Stimulated activated CD4-positive, alpha-beta T cell treated with anti-CD3 and anti-CD28 coated beads, Interleukin-1b, Interleukin-23, amount 100 ng/mL, for 1 hour (primary cell): ENCODE measurements at places on chromosomes 16 and 17.

GRCh38 chr17:28861393-28862203 lies 6.8 kb downstream of the ERAL1 start:
- DNase-seq = no peak

DNA sequence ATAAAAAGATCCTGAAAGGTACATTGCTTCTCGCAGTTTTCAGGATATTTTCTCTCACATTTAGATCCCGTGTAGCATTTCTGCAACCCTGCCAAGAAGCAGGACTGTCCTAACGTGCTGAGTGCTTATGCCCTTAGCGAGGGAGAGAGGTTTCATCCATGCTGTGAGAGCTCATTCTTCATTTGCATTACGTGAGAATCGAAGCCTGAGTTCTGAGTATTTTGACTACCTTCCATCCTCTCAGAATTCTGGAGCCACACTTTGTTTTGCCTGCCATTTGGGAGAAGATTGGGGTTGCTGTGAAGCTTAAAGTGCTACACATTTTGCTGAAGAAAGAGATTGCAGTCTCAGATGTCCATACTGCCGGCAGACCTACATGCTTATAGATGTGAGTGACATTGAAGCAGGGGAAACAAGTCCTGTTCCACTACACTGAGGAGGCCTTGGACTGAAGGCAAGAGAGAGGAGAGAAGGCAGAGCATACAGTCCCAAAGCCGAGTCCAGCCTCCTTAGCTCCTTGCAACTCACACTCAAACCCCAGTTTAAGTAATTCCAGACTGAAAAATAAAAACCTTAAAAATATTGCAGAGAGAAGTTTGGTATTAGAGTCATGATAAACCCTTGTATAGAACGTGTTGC lies 183.0 kb downstream of the PRKCA start:
- DNase-seq = no peak

GRCh38 chr17:30952638-30953393 lies 18.0 kb upstream of the RNF135 start:
- DNase-seq = no peak

GRCh38 chr17:83116311-83116771 lies 36.9 kb downstream of the METRNL start:
- no peak for DNase-seq

- no peak for DNase-seq
Observed at GRCh38 chr16:52456368-52456767, 90.6 kb downstream of the TOX3 start.

DNA sequence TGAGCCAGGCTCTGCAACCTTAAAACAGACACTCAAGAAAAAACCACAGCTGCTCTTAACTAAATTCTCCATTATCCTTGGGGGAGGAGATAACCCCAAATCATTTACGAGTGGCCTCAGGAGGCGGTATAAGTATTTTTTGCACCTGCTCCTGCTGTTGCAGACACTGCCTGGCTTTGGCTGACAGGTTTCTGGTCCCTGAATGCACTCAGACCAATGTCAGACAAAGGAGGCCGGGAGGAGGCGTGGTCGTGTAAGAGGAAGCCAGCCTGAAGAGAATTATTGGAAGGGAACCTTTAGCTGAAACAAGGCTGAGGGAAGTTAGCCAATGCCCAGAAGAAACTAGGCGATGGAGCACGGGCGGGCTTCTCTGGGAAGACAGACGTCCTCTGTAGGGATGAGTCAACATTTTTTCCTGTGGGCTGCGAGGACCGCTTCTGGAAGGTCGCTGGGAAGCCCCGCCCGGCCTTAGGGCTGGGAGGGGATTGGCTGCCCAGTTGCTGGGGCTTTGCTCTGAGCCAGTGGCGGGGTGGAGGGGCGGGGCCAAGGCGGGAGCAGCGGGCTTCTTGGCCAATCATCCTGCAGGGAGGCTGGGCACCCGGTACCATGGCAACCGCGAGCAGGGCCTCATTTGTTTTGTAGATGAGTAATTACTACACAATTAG lies 82.3 kb downstream of the CCDC182 start:
- no peak for DNase-seq

- no peak for DNase-seq
Observed at GRCh38 chr16:8961811-8962390, 1.8 kb downstream of the USP7 start.

- DNase-seq = no peak
Observed at GRCh38 chr16:51924744-51925143, 622.2 kb downstream of the TOX3 start.

- no peak for DNase-seq
Observed at GRCh38 chr17:39769974-39770587, 32.3 kb downstream of the GRB7 start.

- DNase-seq = no peak
Observed at GRCh38 chr17:57553991-57554825, 190.9 kb downstream of the CCDC182 start.

- no peak for DNase-seq
Observed at GRCh38 chr17:73765824-73766563, 121.7 kb upstream of the SDK2 start.

- DNase-seq = no peak
Observed at GRCh38 chr17:81329927-81330883, 35.1 kb upstream of the SLC38A10 start.

GRCh38 chr16:4200781-4201137 lies 41.1 kb downstream of the SRL start:
- DNase-seq = no peak

- DNase-seq = no peak
Observed at GRCh38 chr16:86306011-86306644, 204.2 kb upstream of the FOXF1 start.

- DNase-seq = no peak
Observed at GRCh38 chr16:31377210-31377903, 15.8 kb upstream of the ITGAD start.

- no peak for DNase-seq
Observed at GRCh38 chr16:75580-76501, 2.2 kb upstream of the MPG start.

- DNase-seq = no peak
Observed at GRCh38 chr17:76556765-76557367, 17.0 kb downstream of the PRCD start.

DNA sequence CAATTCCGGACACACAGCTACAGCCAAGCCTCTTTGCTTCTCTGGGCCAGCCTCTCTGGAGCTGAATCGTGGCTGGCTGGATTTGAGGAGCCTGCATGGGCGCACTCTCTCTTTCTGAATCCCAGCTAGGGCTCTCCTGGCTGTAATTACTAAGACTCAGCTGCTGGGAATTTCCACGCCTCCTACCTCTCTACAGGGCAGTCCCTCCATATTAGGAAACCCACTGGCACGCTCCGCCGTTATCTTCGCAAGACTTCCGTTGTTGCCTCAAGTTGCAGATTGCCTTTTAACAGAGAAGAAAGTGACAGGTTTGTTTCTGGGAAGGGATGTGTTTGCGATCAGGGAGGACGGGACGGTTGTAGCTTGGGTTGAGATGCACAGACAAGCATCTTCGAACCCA lies 188.4 kb upstream of the NLRP1 start:
- DNase-seq = no peak

DNA sequence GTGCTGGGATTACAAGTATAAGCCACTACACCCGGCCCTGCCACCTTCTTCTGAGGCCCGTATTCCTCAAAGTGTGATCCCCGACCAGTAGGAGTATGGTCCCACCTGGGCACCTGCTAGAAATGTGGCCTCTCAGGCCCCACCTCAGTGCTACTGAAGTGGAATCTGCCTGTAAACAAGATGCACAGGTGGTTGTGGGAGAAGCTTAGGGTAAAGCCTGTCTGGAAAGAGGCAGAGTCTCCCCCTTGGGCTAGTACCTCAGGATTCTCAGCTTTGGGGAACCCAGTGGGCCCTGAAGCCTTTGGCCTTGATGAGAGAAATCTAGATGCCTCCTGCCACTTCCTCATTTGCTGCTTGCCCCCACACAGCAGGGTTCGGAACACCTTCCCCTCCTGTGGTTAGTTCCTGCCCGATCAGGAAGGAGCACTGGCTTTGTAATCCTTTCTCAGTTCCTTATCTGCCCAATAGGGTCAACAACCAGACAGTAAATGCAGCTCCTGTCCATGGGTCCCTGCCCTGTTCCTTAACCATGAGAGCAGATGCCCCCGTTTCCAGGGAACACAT lies 25.2 kb downstream of the TK2 start:
- no peak for DNase-seq

DNA sequence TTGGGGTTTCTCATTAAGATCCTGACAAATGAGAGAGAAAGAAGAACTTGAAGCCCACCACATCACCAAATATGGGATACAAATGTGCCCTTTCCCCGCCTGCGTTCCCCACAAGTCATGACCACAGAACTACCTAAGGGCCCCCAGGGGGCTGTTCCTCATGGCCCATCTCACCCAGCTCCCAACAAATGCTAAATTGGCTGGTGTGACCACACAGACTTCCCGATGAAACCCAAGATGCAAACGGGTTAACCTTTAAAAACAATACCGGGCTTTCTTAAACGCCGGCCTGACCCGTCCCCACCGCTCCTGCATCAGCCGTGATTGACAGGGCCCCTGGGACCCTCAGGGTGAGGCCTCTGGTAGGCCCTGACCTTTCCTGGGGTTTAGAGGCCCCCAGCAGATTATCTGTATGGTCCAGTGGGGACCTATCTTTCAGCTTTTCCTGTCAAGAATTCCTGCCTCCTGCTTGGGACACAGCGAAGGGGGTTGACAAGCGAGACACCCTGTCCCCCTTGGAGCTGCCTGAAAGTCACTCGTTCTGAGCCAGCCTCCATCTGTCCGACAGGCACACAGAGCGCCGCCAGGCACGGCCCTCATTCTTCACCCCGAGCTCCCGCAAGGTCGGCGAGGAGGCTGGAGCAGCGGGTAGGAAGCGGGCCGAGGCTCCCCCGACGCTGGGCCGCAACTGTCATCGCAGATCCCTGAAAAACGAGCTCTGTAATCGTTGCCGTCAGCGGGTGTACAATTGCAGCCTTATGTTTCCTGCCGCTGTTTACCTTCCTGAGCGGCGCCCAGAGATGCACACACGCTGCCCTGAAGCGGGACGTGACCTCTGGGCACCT lies 300.1 kb downstream of the FOXL1 start:
- no peak for DNase-seq

DNA sequence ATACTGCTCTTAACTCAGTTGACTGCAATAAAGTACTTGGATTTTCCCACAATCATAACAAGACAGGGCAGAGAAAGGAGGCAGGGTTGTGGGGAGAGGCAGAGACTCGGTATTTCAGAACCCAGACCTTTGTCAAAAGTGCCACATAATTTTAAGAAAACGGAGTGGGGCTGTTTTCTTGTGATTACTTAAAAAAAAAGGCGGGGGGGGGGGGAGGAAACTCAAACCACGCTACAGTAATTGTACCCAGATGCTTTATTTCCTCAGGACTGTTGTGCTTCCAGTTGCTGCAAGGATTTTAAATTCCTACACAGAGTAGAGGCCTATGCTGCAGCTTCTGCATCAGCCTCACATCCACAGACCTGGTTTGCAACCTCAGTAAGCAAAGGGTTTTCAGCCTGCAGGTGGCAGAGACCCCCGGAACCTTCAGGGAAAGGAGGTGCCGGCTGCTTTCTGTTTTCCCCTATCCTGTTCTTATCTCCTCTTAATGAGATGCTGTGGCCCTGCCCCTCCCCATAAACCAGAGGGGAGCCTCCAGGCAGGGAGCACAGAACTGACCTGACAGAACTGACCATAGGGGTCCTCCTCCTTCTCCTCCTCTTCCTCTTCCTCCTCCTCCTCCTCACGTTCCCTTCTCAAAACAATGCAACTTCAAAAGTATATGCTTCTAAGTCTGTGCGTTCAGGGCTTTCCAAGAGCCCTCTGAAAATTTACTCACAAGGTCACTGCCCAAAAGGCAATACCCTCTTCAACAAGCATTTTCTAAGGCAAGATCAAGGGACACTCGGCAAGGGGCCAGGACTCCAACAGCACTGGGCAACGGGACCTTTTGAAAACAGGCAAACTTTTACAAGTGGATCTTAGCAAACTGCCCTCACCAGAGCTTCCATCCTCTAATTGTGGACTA lies 7.5 kb downstream of the AXIN2 start:
- no peak for DNase-seq

GRCh38 chr17:45940826-45941225 lies 46.5 kb downstream of the MAPT start:
- DNase-seq = no peak

DNA sequence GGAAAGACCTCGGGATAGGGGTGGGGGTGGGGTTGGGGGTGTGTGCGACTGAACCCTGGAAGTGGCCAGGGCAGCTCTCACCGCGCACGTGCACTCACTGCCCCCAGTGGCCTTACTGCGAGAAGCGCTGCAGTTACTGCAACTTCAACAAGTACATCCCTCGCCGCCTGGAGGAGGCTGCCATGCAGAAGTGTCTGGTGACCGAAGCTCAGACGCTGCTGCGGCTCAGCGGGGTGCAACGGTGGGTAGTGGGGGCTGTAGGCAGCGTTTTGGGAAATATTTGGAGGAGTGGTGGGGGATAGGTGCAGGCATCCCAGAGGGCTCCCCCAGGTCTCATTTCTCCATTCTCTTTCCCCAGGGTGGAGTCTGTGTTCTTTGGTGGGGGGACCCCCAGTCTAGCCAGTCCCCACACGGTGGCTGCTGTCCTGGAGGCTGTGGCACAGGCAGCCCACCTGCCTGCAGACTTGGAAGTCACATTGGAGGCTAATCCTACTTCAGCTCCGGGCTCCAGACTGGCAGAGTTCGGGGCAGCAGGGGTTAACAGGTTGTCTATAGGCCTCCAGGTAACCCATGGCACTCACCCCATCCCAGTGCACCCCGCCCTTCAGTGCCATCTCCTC lies 972 bp downstream of the RSAD1 start:
- peak; percentile 30 for DNase-seq

DNA sequence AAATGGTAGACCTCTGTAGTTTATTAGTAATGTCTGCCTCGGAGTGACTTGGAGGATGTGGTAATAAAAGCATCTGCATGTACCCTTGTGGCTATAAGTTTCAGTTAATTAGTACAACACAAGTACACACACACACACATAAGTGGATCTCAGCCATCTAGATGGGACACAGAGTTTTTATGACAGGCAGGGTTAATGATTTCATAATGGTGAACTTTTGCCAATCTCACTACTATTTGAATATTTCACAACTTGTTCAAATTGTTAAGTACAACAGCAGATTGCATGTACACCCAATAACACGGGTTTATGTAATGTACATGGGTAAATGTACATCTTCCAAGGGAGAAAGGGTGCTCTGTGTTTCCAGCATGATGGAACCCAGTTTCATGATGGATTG lies 511.3 kb upstream of the HSBP1 start:
- DNase-seq = no peak

DNA sequence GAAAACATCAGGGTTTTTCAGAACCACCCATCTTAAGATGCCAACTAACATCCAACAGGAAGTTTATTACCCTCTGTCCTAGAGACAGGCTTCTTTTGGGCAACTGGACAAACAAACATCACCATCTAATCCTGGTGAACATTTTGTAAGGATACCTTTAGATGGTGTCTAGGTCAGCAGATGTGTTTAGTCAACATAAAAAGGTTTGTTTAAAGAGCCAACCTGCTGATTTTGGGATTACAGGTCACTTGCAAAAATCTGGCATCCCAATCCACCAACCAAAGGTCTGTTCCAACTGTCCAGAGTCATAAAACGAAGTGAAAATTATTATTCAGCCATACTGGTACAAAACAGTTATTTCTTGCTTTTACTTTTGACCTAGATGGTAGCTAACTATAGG lies 145.2 kb upstream of the C17orf78 start:
- DNase-seq = no peak

GRCh38 chr16:75024594-75024993 lies 25.8 kb downstream of the ZNRF1 start:
- DNase-seq = no peak
